Esophagus squamous epithelium (tissue), 5 donors: ENCODE measurements at places on chromosomes 6 and 20. TPM values are rescaled to one million over a fixed set of nuclear protein-coding genes. Genes with fewer than 3 reads are reported as not detected.

The GHRH gene
- not detected for total RNA-seq

The FRS3 gene
- total RNA-seq = 2.1 TPM

DNA sequence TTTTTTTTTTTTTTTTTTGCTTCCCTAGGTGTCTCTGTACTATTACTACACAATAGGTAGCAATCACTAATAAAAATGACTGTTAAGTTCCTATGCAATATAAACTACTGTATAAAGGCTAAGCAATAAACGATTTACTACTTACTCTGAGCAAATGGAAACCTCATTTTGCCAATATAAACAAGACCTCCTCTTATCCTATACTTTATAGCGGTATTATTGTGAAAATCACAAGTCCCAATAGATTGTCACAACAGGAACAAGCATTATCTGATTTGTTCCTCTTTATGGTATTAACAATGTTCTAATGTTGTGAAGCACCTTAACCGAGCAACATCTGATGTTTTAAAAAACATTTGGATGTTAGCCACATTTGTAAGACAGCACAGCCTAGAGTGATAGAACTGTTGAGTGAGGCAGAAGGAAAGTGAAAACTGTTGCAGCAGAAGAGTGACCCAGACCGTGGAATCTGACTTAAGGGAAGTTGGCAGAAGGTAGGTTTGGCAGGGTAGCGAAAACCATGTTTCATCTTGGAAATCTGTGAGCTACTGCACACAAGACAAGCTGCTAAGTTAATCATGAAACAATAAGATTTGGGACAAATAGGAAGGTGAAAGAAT, 94.2 kb downstream of the MYLK4 start:
- DNase-seq = no peak

DNA sequence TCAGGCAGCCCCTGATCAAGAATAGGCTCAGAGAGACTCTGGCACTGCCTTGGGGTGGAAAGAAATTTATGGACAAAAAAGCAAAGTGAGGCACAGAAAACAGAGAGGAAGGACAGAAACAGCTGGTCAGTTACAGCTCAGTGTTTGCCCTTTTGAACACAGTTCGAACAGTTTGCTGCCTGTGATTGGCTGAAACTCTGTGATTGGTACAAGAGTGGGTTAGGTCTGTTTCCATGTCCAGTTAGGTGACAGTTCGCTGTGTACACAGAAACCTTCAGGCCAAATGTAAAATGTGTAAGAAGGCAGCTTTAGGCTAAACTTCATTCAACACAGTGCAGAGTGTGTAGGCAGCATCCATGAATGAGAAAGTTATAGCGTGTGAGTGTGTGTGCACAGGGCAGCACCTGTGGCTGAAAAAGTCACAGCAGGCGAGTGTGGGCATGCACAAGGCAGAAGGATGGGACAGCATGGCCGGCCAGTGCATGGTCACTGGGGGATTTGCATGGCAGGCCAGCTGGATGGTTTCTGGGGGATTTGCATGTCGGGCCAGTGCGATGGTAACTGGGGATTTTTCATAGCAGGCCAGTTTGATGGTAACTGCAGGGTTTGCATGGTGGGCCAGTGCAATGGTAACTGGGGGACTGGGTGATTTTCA, 75.4 kb upstream of the FRMD1 start:
- DNase-seq = no peak

DNA sequence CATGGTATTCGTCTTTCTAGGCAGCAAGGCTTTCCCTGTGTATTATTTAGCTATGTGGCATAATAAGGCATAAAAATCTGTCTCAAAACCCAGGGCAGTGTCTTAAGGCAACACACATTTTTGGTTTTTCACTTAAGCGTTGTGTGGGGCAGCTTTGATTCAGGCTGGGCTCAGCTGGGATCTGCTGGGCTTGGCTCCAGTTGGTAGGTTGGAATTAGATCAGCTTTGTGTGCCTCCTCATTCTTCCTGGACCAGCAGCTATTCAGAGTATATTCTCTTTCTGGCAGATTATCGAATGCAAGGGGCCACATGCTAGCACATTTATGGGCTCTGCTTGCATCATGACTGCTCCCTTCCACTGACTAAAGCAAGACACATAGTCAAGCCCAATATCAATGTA, 487.9 kb downstream of the RFPL4B start:
- DNase-seq = no peak

GRCh38 chr6:170043150-170043819, 247.6 kb downstream of the DLL1 start:
- DNase-seq = no peak
